Chondrocyte (in vitro differentiated cells): ENCODE measurements at places on chromosomes 2 and 18. TPM values are rescaled to one million over a fixed set of nuclear protein-coding genes. Genes with fewer than 3 reads are reported as not detected.
A peak's percentile ranks its signal among the peaks of the same experiment; 100 is the strongest.

- H3K4me3 ChIP-seq, result no peak overlapping the region
- no peaks in the 10 kb centered on the region for H3K36me3 ChIP-seq
- H3K27me3 ChIP-seq, result no peaks in the 10 kb centered on the region
- peaks cover 20% of the 10 kb centered on the region for H3K4me1 ChIP-seq
- H3K27ac ChIP-seq, result peak overlapping the region; percentile 4
- no peak for DNase-seq
These were observed 43.8 kb downstream of the OSBPL6 start for GRCh38 chr2:178238154-178238521.

GRCh38 chr18:38284972-38285371 lies 719.4 kb upstream of the CELF4 start:
- no peaks in the 10 kb centered on the region for H3K36me3 ChIP-seq
- peaks cover 3% of the 10 kb centered on the region for H3K27me3 ChIP-seq
- no peaks in the 10 kb centered on the region for H3K4me1 ChIP-seq
- H3K27ac ChIP-seq, result no peak overlapping the region
- H3K4me3 ChIP-seq, result no peak overlapping the region
- DNase-seq, result no peak

- H3K27ac ChIP-seq, result peak overlapping the region; percentile 93
- H3K36me3 ChIP-seq, result no peaks in the 10 kb centered on the region
- DNase-seq, result no peak
- H3K27me3 ChIP-seq, result no peaks in the 10 kb centered on the region
- peaks cover 21% of the 10 kb centered on the region for H3K4me1 ChIP-seq
These were observed 110.7 kb upstream of the TLK1 start for GRCh38 chr2:171271386-171271785.

- no peak overlapping the region for H3K27ac ChIP-seq
- no peaks in the 10 kb centered on the region for H3K27me3 ChIP-seq
- no peaks in the 10 kb centered on the region for H3K36me3 ChIP-seq
These were observed 37.1 kb downstream of the SULT1C2 start for GRCh38 chr2:108325756-108326155.

GRCh38 chr2:132871831-132872230 lies 201.8 kb upstream of the LYPD1 start:
- no peak overlapping the region for H3K4me3 ChIP-seq
- H3K27ac ChIP-seq, result no peak overlapping the region
- H3K36me3 ChIP-seq, result no peaks in the 10 kb centered on the region
- H3K4me1 ChIP-seq, result no peaks in the 10 kb centered on the region
- no peaks in the 10 kb centered on the region for H3K27me3 ChIP-seq

Gene HK2
- total RNA-seq, result 18.5 to 32.6 TPM (median 31.4 TPM) in 3 replicates

- DNase-seq, result no peak
- H3K27me3 ChIP-seq, result no peaks in the 10 kb centered on the region
- no peak overlapping the region for H3K27ac ChIP-seq
- peaks cover 40% of the 10 kb centered on the region for H3K4me1 ChIP-seq
These were observed 51.9 kb downstream of the MAP4K3 start for GRCh38 chr2:39385172-39385571.

GRCh38 chr2:154226931-154227330 lies 355.2 kb downstream of the GALNT13 start:
- no peaks in the 10 kb centered on the region for H3K36me3 ChIP-seq
- DNase-seq, result no peak
- no peak overlapping the region for H3K27ac ChIP-seq
- H3K4me1 ChIP-seq, result no peaks in the 10 kb centered on the region
- peaks cover 6% of the 10 kb centered on the region for H3K27me3 ChIP-seq

GRCh38 chr2:158761621-158762020 lies 33.5 kb upstream of the DAPL1 start:
- no peaks in the 10 kb centered on the region for H3K36me3 ChIP-seq
- no peaks in the 10 kb centered on the region for H3K4me1 ChIP-seq
- no peaks in the 10 kb centered on the region for H3K27me3 ChIP-seq
- H3K4me3 ChIP-seq, result no peak overlapping the region
- H3K27ac ChIP-seq, result no peak overlapping the region

DNA sequence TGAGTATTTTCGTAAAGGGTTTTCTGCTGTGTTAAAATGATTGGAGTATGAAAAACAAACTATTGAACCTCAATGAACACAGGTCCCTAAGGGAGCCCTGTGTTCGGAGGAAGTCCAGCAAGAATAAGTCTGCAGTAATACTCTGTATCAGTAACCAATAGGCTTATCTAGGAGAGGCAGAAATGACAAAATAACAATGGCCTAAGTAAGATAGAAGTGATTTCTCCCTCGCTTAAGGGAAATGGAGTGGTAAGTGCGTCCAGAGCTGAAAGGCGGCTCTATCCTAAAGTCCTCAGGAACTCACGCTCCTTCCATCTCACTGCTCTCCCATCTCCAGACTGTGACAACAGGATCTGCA lies 29.3 kb upstream of the MFSD6 start:
- no peak for DNase-seq
- no peak overlapping the region for H3K4me3 ChIP-seq
- H3K36me3 ChIP-seq, result no peaks in the 10 kb centered on the region
- H3K27me3 ChIP-seq, result no peaks in the 10 kb centered on the region

DNA sequence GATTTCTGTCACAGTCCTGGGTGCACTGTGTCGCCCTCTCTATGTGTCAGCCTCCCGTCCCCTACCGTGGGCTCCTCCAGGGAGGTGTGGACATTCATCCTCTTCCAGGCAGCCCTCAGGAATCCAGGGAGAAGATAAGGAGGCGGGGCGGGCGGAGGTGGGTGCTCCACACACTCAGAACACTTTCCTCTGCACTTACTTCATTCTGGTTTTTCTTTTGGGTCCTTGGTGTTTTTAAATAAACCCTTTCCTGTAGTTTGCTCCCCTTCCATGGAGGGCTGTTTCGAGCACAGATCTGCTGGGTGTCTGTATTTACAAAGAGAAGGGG lies 183.9 kb downstream of the FAM210A start:
- peaks cover 53% of the 10 kb centered on the region for H3K4me1 ChIP-seq
- DNase-seq, result no peak
- no peak overlapping the region for H3K4me3 ChIP-seq
- peaks cover 5% of the 10 kb centered on the region for H3K36me3 ChIP-seq
- peak overlapping the region; percentile 63 for H3K27ac ChIP-seq

Gene LOXHD1
- total RNA-seq, result not detected in 3 replicates

DNA sequence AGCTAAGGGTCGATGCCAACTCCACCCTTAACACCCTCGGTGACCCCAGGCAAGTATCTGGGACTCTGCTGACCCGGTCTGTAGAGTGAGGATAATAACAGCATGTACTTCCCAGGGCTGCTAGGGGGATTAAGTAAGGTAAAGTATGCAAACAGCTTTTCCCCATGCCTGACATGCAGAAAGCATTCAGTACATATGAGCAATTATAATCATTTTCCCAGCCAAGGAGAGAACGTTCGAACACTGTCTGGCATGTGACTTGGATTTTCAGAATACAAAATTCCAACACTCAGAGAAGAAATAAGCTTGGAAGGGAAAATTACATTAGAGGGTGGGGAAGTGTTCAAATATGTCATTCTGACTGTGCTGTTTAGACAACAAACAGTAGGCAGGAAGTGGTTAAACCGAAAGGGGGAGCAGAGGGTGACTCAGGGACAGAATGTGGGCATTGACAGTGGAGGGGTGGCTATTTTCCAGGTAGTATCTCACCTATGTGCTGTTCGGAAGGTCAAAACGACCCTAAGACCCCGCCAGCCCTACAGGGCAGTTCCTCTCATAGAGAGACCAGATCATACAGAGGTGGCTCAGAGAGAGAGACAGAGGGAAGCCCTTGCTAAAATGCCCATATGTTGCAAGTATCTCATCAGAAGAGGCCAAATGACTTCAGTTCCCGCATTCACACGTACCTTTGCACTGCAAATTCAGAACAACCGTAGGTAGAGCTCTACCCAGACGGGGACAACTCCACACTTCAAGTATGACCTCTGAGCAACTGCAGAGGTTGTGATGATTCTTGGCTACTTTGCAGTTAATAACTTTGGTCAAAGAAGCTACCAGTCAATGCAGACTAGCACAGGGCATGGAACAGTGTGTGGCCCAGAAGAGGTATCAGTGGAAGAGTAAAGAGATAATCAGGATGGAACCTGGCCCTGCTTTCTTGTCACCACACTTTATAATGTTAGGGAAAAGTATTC lies 14.8 kb downstream of the ASPRV1 start:
- DNase-seq, result no peak
- H3K27me3 ChIP-seq, result no peaks in the 10 kb centered on the region
- no peak overlapping the region for H3K4me3 ChIP-seq
- peaks cover 8% of the 10 kb centered on the region for H3K36me3 ChIP-seq
- peaks cover 21% of the 10 kb centered on the region for H3K4me1 ChIP-seq
- peak overlapping the region; percentile 60 for H3K27ac ChIP-seq

DNA sequence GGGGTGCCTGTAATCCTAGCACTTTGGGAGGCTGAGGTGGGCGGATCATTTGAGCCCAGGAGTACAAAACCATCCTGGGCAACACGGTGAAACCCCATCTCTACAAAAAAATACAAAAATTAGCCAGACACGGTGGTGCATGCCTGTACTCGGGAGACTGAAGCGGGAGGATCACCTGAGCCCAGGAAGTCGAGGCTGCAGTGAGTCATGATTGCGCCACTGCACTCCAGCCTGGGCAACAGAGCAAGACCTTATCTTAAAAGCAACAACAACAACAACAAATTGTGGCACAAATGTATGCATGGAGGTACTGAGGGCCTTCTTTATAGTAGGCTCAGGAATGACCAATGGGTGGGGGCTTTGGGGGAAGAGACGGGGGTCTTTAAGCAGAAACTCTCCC lies 38.5 kb downstream of the HPCAL1 start:
- no peaks in the 10 kb centered on the region for H3K36me3 ChIP-seq
- peak; percentile 26 for DNase-seq
- peaks cover 34% of the 10 kb centered on the region for H3K4me1 ChIP-seq
- no peak overlapping the region for H3K27ac ChIP-seq
- no peak overlapping the region for H3K4me3 ChIP-seq

Gene DPP10
- not detected in 3 replicates for total RNA-seq

- no peak overlapping the region for H3K27ac ChIP-seq
- H3K27me3 ChIP-seq, result no peaks in the 10 kb centered on the region
- H3K4me1 ChIP-seq, result peaks cover 37% of the 10 kb centered on the region
- H3K4me3 ChIP-seq, result no peak overlapping the region
These were observed 20.8 kb upstream of the MGAT5 start for GRCh38 chr2:134232868-134233727.

GRCh38 chr2:71410696-71411095 lies 42.7 kb upstream of the DYSF start:
- H3K4me1 ChIP-seq, result peaks cover 4% of the 10 kb centered on the region
- H3K27me3 ChIP-seq, result no peaks in the 10 kb centered on the region
- no peak overlapping the region for H3K4me3 ChIP-seq
- H3K36me3 ChIP-seq, result peaks cover 19% of the 10 kb centered on the region
- no peak for DNase-seq

Gene SRD5A2
- total RNA-seq, result not detected in 3 replicates

Gene ACKR3
- total RNA-seq, result 56.6 to 68.8 TPM (median 57.6 TPM) in 3 replicates

DNA sequence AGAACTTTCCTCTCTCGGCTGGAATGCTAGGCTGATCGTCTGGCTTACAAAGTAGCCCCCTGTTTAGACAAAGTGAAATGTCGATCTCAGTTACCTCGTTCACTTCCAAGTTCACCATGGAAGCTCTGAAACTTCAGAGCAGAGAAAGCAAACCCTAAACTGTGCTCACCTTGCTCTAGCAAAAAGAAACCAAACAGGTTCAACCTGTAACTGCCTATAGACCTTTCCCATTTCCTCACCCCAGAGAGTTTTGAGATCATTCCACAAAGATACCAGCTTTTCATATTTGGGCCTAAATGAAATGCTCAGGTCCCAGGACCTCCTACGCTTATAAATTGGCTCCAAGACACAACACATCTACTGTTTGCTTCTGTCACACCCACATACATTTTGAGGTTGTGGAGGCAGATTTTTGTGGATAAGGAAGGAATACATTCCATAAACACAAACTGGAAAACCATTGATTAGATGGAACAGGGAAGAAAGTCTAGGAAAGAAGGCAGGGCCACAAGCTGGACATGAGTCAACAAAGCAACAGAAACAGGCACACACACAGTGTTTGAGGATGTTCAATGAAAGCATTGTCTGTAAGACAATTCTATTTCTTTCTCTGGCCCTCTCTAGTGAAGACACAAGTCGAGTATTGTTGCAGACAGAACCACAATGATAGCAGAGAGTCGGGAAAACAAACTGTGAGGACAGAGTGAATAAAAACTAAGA lies 52.8 kb upstream of the TGIF1 start:
- no peaks in the 10 kb centered on the region for H3K27me3 ChIP-seq
- no peak for DNase-seq
- no peaks in the 10 kb centered on the region for H3K36me3 ChIP-seq
- no peak overlapping the region for H3K27ac ChIP-seq
- H3K4me1 ChIP-seq, result no peaks in the 10 kb centered on the region
- H3K4me3 ChIP-seq, result no peak overlapping the region

- H3K4me3 ChIP-seq, result peak overlapping the region; percentile 74
- no peak for DNase-seq
- peaks cover 21% of the 10 kb centered on the region for H3K4me1 ChIP-seq
- peak overlapping the region; percentile 89 for H3K27ac ChIP-seq
These were observed 820 bp upstream of the MATN3 start for GRCh38 chr2:20013126-20013849.

Gene VWA3B
- not detected in 3 replicates for total RNA-seq
